HT-29 (cell line): ENCODE measurements at places on chromosomes 2 and 18.

DNA sequence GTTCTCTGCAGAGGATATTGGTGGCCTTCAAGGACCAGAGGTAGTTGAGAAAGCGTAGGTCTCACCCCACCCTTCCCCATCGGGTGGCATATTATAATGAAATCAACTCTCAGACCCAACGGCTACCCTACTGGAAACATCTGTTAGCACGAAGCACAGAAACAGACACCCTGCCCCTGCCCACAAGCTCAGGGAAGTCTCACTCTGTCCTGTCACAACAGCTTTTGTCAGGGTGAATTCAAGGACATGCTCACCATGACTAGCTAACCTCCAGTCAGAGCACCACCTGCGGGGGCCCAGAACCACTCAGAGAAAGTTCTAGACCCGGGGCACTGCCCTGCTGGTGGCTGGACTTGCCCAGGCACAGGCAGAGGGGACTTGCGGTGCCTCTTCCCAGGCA is 3.5 kb upstream of the B3GNT7 start:
- DNase-seq: no peak

GRCh38 chr2:127044977-127045661 is 61.8 kb downstream of the BIN1 start:
- DNase-seq: no peak

DNA sequence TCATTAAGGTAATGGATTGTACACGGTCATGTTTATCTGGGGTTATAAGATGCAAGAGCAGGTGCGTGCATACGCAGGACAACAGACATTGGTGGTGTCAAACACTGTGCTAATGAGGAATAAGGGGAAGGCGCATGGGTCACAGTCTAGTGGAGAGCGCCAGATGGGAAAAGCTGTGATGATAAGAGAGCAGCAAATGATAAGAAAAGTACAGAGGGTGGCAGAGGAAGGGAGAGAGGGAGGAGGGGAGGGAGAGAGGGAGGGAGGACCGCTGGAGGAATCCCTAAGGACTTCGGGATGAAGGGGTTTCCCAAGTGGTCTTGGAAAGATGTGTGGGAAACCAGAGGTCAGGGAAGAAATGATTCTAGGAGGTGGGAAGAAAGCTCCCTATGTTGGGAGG is 2.9 kb downstream of the TNFRSF11A start:
- no peak for DNase-seq

DNA sequence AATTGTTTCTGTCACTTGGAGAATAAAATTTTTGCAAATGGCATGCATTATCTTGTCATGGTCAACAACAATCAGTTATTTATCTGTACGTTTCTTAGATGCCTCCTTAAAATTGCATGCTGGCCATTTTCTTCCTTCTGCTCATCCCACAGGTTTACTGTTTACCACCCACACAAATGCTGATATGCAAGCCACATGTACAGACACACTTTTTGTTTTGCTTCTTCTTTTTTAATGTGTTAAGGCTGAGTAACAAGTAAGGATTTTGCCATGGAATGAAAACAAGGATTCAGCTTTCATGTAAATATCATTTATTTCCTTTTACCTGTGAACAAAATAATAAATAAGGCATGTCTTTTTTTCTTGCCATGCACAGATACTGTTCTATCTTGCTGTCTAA is 1077.1 kb upstream of the ZEB2 start:
- DNase-seq: no peak

DNA sequence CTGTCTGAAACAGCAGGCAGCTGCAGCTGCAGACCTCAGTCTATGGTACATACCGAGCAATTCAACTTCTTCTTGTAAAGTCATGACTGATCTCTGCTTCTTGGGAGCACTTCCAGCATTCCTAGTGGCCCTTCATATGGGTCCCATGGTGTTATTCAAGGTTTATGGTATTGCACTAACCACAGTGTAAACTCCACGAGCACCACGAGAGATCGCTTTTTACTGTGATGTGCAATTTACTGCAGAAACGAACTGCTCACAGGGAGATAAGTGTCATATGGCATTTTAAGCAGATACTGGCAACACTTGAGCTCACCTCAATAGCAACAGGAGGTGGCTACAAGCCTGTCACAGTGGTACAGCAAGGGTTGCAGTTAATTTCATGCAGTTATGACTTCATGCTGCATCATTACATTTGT is 38.6 kb upstream of the SH3BP4 start:
- DNase-seq: no peak

- no peak for DNase-seq
Measured at GRCh38 chr2:177548636-177549035, 156.1 kb downstream of the AGPS start.

DNA sequence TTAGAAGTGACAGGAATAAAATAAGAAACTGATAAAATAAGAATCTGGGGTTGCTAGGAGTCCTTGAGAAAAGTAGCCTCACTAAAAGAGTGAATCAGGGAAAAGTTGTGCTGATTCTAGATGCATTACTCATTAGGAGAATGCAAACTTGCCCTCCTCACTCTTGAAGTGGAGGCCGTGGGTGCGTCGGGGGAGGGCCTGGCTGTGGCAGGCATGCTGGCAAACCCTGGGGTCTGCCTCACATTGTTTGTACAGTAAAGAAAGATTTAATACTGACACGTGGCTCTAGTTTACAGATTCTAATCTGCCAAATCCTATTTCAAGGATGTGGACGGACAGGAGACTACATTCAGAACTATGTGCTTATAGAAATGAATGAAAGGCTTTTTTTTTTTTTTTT is 41.9 kb downstream of the TANC1 start:
- DNase-seq: no peak

- DNase-seq: no peak
Measured at GRCh38 chr2:136448432-136448831, 316.9 kb upstream of the THSD7B start.

GRCh38 chr18:6546229-6546628 is 131.5 kb upstream of the L3MBTL4 start:
- DNase-seq: no peak

GRCh38 chr18:72376256-72376655 is 167.9 kb downstream of the CBLN2 start:
- no peak for DNase-seq

DNA sequence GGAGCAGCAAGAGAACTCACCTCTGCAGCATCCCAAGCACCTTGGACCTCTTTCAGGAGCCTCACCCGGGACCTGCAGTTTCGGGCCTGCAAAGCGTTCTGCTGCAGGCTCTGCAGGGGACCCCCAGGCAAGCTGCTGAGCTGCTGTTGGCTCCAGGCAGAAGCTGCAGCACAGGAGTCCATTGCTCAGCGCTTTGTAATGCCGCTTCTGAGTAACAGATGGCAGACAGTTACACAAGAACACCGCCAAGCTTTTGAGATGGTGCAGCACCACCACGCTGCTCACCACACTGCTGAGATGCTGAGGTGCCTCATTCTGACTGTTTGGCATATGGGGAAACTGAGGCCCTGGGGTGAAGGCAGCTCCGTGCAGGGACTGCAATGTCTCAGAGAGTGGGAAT is 1.9 kb upstream of the GALNT14 start:
- no peak for DNase-seq

GRCh38 chr2:202418027-202418426 is 41.9 kb downstream of the BMPR2 start:
- DNase-seq: no peak

- DNase-seq: no peak
Measured at GRCh38 chr2:58895857-58896256, 654.7 kb upstream of the FANCL start.
